Stimulated activated CD8-positive, alpha-beta memory T cell treated with anti-CD3 and anti-CD28 coated beads, Interleukin-15, amount 100 ng/mL, for 48 hours (primary cell): ENCODE measurements at places on chromosomes 4 and X.

- DNase-seq = no peak
These were observed 62.7 kb downstream of the SHROOM2 start for GRCh38 chrX:9848718-9849479.

- no peak for DNase-seq
These were observed 101.4 kb downstream of the AFAP1 start for GRCh38 chr4:7838136-7838782.

DNA sequence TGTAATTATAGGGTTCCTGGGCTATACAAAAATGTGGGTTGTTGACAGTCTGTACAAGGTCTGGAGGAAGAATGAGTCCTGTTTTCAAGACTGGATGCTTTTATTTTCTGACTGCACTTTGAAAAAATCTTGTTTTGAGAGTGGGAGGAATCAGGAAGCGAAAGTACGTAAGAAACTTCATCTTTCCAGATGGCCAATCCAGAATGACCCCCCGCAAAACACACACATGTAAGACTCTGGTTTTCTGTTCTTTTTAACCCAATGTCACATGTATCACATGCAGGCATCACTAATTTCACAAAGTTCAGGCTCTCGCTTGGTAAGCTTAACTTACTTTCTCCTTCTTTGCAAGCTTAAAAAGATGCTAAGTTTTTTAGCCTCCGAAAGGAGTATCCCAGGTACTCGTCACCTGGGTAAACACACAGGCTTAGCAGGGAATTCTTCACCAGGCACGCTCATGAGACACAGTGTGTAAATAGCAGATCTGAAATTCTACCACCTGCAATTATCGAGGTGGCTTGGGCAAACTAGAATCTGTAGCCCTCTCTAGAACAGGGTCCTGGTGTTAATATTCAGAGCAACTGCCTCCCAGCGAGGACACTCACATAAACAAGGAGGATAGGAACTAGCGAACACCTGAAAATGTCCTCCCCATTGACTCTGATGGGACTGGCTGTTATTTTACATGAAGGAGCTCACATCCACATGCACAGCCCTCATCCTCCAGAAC, 90.7 kb downstream of the NSUN7 start:
- no peak for DNase-seq

DNA sequence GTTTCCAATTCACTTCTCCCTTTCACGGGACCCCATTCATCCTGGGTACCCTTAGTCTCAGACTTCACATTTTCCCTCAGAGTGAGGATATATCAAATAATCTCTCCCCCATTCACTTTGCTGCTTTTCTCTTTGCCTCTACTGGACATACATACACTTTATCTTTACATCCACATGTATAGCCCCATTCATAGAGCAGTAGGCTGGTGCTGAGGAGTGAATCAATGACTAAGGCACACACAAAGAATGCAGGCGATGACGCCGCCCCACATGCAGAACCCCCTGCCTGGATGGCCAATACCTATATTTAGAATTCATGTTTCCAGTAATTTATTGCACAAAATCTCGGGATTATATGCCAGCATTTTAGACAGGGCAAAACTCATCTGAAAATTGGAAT, 554.3 kb upstream of the TENM3 start:
- DNase-seq = no peak

DNA sequence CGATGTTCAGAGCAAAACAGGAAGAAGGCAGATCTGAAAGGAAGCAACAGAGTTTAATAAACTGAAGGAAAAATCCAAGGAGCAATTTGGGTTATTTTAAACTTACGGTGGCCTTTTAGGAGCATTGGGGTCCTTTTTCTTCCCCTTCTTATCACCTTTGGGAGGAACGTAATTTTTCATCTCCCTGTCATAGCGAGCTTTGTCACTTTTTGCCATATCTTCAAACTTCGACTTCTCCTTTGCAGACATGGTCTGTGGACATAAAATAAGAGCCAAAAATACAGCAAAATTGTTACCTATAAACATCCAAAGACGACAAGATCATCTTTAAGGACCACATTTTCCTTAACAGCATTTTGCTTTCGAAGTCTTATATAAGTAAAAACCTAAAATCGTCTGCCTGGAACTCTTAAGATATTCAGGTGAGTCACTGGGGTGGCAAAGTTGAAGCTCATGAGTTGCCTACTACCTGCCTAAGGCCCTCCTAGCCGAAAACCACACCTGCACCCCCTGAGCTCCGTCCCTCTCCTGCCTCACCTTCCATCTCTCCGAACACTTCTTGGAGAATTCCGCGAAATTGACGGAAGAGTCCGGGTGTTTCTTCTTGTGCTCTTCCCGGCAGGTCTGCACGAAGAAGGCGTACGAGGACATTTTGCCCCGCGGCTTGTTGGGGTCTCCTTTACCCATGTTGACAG, 1.0 kb downstream of the HMGB2 start:
- DNase-seq = no peak

DNA sequence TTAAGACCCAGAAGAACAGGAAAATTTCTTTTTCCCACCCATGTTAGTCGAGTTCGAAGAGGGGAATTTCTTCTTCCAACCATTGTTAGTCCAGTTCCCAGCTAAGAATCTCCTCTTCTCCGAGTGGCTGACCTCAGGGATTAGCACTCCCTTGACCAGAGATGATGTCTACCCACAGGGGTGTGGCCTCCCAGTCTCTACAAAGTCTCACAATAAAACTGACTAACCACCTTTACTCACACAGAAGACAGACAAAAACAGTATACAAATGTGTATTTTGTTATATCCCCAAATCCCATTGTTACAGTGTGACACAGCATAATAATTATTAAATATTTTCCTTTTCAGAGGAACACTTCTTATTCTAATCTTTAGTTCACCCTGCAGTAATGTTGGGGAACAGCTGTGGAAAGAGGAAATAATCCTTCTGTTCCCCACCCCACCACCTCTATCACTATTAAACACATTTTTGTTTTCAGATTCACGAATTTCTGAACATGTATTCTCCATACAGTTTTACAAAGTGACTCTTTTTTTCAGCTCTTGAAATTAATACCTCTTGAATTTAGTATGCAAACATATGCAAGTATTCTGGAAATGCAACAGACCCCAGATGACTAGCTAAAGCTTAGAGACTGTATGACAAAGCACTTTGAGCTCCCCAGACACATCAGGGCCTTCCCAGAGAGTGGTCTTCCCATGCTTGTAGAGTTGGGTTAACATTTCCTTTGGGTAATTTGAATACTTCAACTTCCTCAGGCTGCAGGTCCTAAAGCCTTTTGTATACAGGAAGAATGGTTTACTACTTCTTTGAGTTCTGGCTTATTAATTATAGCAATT, 62.5 kb upstream of the NFKB1 start:
- no peak for DNase-seq

DNA sequence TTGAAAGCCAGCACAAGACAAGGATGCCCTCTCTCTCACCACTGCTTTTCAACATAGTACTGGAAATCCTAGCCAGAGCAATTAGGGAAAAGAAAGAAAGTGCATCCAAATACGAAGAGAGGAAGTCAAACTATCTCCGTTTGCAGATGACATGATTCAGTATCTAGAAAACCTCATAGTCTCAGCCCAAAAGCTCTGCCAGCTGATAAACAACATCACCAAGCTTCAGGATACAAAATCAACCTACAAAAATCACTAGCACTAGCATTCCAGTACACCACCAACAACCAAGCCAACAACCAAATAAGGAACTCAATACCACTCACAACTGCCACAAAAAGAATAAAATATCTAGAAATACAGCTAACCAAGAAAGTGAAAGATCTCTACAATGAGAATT, 38.6 kb downstream of the COX7B2 start:
- no peak for DNase-seq
